Astrocyte of the spinal cord (primary cell): ENCODE measurements at places on chromosomes 16 and 17.

DNA sequence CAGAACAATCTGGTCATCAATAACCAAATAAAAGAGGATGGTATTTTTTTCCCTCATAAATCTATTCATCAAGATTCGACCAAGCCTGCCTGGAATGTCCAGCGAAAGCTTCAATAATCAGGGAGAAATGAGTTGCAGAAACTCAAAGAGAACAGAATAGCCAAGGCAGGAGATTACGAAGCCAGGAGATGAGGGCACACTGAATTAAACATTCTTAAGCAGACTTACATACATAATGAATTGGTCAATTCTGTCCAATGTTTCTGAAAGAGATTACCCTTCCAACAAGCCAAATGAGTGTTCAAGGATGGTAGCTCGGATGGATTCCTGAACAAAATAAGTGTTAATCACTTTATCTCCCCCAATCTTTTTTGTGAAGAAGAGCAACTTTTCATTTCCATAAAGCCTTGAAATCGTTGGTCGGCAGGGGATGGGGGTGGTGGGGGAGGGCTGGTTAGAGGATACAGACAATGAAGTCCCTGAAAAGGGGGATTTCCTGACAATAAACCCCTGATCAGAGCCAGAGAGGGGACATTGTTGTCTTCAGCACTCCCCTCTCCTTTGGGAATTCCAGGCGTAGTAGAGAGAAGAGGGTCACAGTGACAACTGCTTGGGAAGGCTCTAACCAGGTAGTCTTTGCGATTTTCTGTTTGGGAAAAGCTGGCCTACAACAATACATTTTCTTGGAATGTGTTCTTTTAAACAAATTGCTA is 20.7 kb downstream of the TOX3 start:
- no peak for DNase-seq

- no peak for DNase-seq
These were observed 28.5 kb upstream of the SLC7A5 start for GRCh38 chr16:87897521-87898505.

DNA sequence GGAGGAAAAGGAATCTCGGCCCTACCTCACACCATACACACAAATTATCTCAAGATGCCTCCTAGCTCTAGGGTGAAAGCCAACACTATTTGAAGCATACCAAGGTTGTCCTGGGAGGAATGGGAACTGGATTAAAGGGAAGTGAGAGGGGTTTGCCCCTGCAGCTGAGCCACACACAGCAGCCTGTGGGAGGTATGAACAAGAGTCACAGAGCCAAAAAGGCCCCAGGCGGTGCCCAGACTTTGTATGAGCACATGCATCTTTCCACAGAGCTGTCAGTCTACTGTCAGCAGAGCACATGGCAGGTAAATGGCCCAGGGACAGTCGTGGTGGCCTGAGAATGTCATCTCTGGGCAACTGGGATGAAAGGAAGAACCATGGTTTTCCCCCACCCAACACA is 31.0 kb upstream of the RCVRN start:
- DNase-seq, result no peak

DNA sequence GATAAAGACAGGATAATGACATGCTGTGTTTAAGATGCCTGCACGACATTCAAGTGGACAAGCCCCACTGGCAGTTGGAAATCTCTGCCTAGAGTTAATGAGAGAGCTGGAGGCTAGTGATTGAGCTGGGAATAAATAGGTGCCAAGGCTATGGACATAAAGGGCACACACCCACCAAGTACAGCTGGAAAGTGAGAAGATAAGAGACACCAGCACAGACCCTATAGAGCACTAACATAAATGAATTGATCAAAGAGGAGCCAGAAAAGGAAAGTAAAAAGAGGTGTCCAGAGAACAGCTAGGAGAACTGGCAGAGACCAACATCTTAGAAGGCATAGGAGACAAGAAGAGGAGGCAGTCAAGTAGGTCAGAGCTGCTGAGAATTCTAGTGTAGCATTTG is 101.2 kb downstream of the YPEL2 start:
- no peak for DNase-seq

- DNase-seq, result no peak
These were observed 202.4 kb downstream of the IRF8 start for GRCh38 chr16:86101137-86101896.
